CD4-positive, alpha-beta T cell (primary cell): ENCODE measurements at places on chromosomes 3 and 15.

- no peak for DNase-seq
Observed at GRCh38 chr15:39592500-39592899, 11.6 kb downstream of the THBS1 start.

- DNase-seq = no peak
Observed at GRCh38 chr3:126418661-126419131, 24.0 kb downstream of the CFAP100 start.

- no peak for DNase-seq
Observed at GRCh38 chr3:106805625-106806024, 571.6 kb upstream of the CCDC54 start.

DNA sequence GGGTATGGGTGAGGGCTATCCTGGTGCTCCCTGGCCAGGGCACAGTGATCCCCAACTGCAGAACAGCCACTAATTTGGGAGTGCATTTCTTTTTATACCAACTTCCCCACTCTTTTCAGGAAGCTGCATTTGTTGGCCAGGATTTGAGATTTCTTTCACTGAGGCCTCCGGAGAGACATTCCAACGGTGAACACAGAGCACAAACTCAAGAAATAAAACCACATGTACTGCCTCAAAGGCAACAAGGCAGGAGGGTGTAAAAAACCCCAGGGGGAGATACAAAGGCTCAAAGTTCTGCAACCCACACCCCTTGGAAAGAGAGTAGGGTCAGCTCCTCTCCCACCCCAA lies 65.3 kb downstream of the CPN2 start:
- DNase-seq = no peak

DNA sequence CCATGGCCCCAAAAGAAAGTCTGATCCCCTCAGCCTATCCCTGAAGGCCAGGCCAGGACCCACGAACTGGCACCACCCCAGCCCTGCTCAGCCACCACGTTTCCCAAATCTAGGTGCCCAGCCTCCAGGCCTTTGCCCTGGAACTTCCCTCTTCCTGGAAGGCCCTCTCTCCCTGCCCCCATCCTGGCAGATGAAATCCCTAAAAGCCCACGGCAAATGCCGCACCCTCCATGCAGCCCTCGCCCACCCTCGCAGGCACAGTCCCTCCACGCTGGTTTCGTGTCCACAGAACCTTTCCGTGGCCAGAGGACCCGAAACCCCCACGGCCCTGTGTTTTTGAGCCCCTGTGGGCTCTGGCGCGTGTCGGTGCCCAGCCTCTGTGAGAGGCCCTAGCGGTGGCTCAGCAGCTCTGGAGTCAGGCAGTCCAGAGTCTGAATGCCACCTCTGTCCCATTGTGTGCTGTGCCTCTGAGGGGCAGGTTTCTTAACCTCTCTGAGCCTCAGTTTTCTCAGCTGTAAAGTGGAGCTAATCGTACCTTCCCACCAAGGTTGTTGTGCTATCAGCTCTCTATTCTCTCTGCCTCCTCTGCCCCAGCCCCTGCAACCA lies 138.5 kb upstream of the IQSEC1 start:
- no peak for DNase-seq

- no peak for DNase-seq
Observed at GRCh38 chr15:98003518-98003917, 43.0 kb downstream of the ARRDC4 start.

DNA sequence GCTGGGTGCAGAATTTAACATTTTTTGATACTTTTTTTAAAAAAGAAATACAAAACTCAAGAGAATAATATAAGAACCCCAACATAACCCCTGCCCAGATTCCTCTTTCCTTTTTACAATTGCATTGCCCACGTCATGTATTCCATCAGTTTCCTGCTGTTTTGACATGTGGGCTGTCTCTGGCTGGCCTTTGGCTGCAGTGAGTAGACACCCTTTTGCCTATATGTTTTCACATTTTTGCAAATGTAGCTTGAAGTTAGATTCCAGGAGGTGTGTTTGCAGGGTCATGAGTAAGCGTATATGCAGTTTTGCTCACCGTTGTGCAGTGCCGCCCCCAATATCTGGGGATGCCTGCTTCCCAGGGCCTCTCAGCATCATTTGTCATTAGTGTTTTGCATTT lies 28.0 kb upstream of the ATP10A start:
- DNase-seq = no peak

- peak; percentile 13 for DNase-seq
Observed at GRCh38 chr3:131386429-131387165, 5.0 kb downstream of the NUDT16 start.

GRCh38 chr3:64178419-64178818 lies 46.8 kb downstream of the PRICKLE2 start:
- DNase-seq = no peak

- no peak for DNase-seq
Observed at GRCh38 chr3:48387634-48388033, 15.6 kb downstream of the FBXW12 start.

GRCh38 chr3:153215966-153216365 lies 53.9 kb downstream of the RAP2B start:
- no peak for DNase-seq
